NCI-H446 (cell line): ENCODE measurements at places on chromosomes 11 and 22.

- DNase-seq = no peak
These were observed 37.7 kb downstream of the CHKA start for GRCh38 chr11:68083517-68083916.

DNA sequence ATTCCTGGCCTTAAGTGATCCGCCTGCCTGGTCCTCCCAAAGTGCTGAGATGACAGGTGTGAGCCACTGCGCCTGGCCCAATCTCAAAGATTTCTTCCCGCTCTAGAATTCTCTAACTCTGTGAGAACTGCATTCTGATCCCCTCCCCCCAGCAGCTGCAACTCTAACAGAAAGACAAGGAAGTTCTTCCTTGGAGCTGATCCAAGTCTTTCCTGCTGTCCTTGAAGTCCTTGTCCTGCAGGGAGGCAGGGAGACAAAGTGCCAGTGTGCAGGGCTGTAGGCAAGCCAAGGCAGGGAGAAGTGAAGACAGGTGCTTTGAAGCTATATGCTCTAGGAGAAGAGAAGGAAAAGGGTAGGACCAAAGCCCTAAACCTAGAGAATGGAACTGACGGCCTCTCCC, 9.5 kb upstream of the GGA1 start:
- DNase-seq = no peak

DNA sequence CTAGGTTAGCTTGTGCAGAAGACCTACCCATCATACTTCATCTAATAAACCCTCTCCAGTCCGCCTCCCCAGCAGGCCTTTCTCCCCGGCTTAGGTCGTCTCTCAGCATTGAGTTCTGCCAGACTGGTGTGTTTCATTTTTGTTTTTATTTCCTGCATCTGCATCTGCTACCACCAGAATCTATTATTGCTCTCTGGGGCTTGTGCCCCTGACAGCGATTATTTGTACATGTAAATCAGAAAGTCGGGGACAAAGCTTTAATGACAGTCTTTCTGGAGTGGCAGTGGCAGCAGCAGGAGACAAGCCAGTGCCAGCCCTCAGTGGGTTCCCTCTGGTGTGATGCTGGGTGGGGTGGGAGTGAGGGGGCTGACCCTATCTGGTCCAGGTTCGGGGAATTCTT, 127.5 kb downstream of the PKNOX2 start:
- no peak for DNase-seq

DNA sequence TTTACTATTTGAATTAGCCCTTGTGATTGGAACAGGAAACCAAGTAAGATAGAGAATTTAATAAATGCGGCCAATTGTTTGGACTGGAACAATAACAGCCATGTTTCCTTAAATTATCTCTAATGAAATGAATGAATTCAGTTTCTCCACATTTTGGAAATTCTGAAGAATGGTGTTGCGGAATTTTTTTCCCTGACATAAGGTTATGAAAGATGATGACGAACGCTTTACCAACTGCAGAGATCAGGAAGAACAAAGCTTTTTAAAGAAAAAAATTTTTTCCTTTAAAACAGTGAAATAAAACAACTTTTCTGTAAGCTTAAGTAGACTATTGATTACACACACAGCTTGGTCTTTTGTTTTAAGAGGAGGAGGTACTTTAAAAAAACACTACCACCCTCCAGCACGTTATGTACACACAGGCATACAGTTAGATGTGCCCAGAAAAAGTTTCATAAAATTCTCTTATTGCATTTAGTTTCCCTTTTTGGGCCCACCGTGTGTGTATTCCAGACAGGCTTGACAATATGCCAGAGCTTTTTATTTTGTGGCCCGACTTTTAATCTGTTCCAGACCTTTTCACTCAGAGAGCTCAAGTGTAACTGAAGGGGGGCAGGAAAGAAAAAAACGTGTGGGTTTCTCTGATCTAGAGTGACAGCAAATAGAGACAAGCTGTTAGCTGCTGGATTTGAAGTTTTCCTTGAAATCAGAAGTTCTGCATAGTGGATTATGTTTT, 77.3 kb downstream of the YAP1 start:
- no peak for DNase-seq

DNA sequence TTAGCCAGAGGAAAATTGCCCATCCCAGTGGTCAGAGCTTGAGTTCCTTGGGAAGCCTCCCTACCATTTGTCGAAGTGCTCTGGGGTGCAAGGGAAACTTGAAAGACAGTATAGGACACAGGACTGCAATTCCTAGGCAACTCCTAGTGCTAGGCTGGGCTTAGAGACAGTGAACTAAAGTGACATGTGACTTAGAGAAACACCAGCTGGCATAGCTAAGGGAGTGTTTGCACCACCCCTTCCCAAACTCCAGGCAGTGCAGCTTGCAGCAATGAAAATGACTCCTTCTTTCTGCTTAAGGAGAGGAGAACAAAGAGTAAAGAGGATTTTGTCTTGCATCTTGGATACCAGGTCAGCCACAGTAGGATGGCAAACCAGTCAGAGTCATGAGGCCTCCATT, 388.0 kb downstream of the DYNC2H1 start:
- peak; percentile 9 for DNase-seq

DNA sequence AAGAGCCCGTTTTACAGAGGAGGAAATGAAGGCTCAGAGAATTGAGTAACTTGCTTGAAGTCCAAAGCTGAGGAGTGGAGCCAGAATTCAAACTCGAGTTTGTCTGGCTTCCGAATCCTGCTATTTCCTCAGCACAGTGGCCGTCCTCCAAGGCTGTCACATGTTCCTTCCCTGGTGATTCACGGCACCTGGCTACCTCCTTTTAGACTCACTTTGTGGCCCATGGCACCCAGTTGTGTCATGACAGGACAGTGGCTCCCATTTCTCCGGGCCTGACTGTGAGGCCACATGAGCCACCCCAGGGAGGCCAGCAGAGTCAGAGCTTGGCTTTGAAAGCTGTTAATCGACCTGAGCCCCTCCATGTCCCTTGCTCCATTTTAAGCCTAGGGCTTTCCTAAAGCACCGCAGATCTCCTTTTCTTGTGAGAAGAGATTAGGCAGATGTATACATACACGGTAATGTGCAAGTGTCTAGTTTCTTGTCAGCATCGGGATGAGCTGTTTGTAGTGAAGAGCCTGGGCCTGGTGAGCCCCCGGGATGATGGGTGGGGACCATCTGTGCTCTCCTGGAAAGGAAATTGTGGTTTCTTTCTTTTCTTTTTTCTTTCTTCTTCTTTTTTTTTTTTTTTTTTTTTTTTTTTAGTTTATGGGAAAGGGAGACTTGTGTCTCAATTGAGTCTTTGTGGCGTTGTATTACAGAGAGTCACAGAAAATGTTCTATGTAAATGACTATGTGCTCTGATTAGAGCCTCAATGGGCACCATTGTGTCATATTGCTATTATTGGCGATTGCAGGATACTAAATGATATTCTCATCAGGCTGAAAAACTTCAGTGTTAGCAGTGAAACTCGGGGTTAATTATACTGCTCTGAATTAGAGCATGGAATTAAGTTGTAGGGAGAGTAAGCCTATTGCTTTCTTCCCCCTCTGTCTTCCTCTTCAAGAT, 54.8 kb downstream of the PTPRJ start:
- DNase-seq = no peak

DNA sequence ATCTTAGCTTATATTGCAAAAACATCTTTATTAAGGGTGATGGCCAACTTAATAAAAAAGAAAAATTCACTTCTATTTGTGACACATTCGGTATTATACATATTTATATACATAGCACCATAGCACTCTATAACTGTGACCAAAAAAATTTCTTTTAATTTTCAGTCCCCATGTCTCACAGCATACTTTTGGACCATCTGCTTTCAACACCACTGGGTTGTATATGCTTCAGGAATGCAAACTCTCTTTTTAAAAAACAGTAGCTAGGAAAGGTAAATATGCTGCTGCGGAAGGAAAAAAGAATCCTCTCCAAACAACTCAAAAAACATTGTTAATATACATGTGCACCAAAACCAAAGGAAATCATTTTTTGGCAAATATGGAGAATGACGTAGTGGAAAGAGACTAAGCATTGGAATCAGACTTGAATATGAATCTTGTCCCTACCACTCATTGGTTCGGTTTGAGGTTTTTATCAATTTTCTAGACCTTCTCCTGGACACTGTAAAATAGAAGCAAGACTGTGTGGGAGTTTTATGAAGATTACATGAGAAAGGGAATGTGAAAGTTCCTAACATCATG, 227.9 kb downstream of the BLID start:
- DNase-seq = no peak

GRCh38 chr22:33386270-33386669, 328.1 kb upstream of the SYN3 start:
- DNase-seq = no peak

- DNase-seq = no peak
These were observed 21.1 kb downstream of the SERPINH1 start for GRCh38 chr11:75582895-75583717.
